ENCODE measurements at places on chromosomes 4 and X.

DNA sequence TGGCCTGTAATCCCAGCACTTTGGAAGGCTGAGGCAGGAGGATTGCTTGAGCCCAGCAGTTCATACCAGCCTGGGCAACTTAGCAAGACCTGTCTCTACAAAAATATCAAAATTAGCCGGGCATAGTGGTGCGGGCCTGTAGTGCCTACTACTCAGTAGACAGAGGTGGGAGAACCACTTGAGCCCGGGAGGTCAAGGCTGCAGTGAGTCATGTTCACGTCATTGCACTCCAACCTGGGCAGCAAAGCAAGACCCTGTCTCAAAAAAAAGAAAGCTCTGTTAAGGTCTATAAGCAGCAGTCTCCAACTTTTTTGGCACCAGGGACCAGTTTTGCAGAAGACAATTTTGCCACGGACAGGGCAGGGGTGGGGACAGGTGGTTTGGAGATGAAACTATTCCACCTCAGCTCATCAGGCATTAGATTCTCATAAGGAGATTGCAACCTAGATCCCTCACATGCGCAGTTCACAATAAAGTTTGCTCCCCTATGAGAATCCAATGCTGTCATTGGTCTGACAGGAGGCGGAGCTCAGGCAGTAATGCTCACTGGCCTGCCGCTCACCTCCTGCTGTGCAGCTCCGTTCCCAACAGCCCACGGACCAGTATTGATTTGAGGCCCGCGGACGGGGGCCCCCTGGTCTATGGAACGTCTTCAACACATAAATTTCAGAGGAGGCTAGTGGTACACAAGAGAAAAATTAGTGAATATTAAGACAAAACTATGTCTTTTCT lies 67.9 kb downstream of the KLHL8 start:
- DNase-seq, result no peak

DNA sequence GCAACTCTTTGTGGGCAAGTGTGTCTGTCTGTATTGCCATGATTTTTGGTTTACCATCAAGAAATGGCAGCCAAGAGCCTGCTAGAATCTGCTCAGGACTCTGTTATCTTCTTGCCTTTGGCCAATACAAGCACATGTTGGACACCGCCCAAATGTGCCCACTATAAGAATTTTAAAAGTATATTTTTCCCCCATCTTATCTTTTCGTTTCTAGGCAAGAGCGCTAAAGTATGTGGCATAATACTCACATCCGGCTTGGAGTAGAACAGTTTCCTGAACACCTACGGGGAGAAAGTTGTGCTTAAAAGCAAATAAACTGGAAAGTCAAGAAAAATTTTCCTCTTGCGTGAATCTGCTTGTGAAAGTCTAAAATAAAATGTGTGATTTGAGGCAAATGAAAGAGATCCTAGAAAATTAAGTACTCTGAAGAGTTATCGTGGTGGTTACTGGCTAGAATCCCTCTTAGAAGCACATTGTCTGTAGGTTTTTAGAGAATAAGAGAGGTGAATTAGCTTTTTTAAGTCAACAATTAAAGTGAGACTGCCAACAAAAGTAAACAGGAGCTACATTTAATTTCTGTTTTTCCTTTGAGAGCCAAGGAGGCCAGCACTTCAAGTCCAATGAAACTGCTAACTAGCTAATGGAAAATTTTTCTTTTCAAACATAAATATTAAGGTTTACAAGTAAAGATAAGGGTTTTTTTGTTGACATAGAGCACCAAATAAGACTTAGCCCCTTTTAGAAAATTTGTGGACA lies 220.2 kb downstream of the SOWAHB start:
- DNase-seq, result no peak

- no peak for DNase-seq
These were observed 268.7 kb downstream of the MAPK10 start for GRCh38 chr4:86091201-86091600.

DNA sequence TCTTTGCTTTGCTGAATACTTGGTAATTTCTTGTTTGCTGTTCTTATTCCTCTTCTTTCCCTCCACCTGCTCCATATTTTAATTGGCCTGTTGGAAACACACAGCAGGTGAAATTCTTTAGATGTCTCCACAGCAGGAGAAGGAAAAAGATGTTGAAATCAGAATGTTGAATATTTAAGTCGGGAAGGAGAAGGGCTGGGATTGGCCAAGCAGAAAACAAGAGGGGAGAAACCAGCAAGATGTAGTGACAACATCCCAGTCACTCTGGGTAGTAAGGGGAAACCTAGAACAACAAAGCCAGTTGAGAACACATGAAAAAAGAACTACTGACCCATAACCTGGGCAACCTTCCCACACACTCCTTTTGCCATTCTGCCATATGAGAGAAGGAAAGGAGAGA lies 37.3 kb upstream of the STAG2 start:
- no peak for DNase-seq

GRCh38 chrX:27674491-27674890 lies 84.3 kb downstream of the DCAF8L2 start:
- no peak for DNase-seq

DNA sequence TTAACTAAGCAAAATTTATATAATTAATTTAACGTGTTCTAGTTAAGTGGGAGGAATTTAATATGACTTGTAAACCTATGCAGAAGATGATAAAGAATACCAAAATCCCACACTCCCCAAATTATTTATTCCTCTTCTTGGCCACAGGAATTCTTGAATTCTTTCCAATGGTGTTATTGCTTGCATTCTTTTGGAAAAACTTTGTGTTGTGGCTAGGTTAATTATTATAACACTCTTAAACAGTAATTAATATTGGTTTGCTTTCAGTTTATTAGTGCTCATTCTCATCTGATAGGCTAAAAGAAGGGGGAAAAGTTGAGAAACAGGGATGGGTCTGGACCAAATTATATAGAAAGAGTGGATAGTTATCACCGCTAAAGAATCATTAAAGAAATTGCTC lies 141.5 kb upstream of the PABPC4L start:
- no peak for DNase-seq

GRCh38 chr4:62191451-62192240 lies 991.5 kb downstream of the ADGRL3 start:
- DNase-seq, result no peak

- no peak for DNase-seq
These were observed 17.8 kb upstream of the EDNRA start for GRCh38 chr4:147463065-147463464.

GRCh38 chr4:24885342-24885741 lies 27.5 kb downstream of the CCDC149 start:
- DNase-seq, result no peak

GRCh38 chr4:168257768-168258167 lies 60.8 kb downstream of the DDX60 start:
- DNase-seq, result no peak

DNA sequence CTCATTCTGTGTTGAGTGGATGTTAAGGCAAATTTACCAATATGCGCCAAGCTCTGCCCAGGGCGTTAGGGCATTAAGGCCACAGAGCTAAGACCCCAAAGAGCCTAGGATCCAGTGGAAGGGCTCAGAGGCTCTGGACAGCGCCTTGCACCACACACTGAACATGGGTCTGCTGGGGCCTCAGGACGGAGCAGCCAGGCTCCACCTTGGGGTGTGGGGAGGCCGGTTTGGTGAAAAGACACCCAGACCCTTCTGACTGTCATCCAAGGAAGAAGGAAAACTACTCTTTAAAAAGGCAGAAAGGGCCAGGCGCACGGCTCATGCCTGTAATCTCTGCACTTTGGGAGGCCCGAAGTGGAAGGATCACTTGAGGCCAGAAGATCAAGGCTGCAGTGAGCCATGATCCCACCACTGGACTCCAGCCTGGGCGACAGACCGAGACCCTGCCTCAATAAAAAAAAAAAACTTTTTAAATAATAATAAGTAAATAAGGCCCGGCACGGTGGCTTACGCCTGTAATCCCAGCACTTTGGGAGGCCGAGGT lies 1.3 kb upstream of the MRFAP1 start:
- no peak for DNase-seq

GRCh38 chr4:2334826-2335728 lies 73.2 kb upstream of the MXD4 start:
- no peak for DNase-seq

DNA sequence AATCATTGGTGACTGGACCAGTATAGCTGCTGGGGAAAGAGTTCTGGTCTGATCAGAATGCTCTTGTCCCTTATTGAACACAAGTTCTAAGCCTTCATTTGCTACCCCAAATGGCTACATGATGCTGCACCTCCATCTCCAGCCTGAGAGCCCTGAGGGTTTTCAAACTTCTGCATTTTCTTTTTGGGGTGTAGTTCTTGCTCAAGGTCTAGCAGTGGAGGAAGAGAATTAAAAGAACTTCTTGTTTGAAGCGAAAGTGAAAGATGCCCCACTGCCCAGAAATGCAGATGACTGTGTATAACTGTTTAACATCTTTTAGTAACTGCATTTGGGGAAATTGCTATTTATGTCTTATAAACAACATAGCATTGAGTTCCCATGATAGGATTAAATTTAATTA lies 38.5 kb downstream of the LAMTOR3 start:
- no peak for DNase-seq

DNA sequence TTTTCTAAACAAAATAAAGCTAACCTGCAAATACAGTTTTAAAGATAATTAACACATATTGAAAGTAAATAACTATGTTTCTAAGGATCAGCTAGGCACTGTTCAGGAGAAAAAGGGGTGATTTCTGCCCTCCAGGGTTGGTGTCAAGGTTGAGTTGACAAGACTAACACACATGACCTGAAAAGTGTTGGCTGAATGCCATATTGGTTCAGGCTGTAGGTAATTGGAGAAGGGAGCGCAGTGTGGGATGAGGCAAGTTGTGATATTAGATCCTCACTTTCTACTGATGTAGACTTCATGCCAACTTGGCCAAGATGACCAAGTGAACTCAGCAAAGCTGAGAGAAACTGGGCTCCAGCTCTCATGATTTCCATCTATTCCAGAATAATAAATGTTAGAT lies 42.2 kb downstream of the PPM1K start:
- DNase-seq, result no peak

DNA sequence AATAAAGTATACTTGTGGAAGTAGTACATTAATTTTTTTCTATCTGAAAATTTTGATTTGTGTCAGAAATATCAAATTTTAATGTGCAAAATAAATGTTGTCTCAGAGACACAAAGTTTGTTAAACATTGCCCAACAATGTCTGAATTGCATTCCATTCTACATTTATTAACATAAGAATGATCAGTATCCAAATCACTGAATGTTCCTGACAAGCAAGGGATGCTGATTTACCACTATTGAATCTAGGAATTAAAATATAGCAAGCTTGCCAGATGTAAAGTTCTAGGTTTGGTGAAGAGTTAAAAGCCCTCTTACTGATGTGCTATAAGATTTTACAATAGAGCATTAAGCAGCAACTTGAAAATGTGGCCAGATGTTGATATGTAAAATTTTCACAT lies 489.2 kb upstream of the CTSO start:
- no peak for DNase-seq

- no peak for DNase-seq
These were observed 2.0 kb downstream of the TMSB15A start for GRCh38 chrX:102514536-102514935.

- DNase-seq, result no peak
These were observed 130.8 kb upstream of the NPY2R start for GRCh38 chr4:155077452-155078229.

DNA sequence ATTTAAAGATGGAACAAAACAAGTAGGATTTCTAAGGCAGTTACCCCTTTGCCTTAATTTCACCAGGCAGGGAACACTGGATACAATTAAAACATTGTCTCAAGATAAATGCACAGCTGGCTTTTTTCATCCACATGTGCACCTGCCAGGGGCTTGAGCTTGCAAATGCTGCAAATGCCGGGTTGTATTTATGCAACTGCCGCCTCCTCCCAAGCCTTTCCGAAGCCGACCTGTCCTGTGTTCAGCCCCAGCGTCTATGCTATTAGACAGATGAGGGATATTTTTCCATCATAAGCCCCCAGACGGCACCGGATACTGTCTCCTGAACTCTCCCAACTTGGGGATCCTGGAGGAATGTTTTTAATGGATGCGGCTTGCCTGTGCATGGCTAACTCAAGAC lies 251.6 kb downstream of the CRLF2 start:
- DNase-seq, result no peak

- no peak for DNase-seq
These were observed 111.2 kb downstream of the CEP44 start for GRCh38 chr4:174394915-174395314.

DNA sequence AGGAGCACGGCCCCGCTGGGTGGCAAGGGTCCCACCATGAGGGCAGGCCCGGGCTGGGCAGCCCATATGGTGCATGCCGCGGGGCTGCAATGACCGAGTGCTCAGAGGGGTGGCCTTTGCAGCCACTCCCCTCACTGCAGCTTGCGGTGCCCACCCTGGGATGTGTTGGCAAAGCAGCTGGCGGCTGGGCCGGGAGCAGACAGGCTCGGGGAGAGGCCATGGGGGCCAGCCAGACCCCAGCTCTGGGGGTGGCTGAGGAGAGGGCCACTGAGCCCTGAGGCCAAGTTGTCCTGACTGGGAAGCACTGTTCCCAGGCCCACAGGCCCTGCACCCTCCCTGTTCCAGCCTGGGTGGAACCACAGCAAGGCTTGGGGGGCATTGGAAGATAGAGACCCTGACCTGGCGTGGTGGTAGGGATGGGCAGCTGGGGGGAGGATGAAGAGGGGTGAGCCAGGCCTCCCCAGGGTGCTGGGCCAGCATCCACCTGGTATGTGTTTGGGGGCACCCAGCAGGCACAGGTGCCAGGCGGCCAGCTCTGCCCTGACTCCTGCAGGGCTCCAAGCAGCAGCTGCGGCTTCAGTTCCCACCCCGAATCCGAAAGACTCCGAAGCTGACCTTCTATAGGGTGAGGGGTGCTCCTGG lies 18.4 kb upstream of the RNF4 start:
- no peak for DNase-seq

- DNase-seq, result no peak
These were observed 11.4 kb downstream of the IL9R start for GRCh38 chrX:156008915-156009314.

GRCh38 chr4:101415962-101416361 lies 68.6 kb upstream of the PPP3CA start:
- no peak for DNase-seq

- no peak for DNase-seq
These were observed 303.3 kb downstream of the FRMPD4 start for GRCh38 chrX:12441381-12442128.

- DNase-seq, result no peak
These were observed 125.9 kb downstream of the CHRNA9 start for GRCh38 chr4:40461062-40461461.

DNA sequence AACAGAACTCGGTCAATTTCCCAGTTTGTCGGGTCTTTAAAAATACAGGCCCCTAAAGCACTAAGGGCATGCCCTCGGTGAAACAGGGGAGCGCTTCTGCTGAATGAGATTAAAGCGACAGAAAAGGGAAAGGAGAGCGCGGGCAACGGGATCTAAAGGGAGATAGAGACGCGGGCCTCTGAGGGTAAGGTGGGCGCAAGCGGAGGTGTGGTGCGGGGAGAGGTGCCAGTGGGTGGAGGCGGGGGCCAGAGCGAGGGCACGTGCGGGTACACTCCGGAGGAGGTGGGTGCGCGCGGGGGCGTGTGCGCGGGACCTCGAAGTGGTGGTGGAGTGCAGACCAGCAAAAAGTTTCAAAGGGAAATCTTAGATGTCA lies 787 bp upstream of the TET2 start:
- DNase-seq, result no peak

Data from stimulated activated CD8-positive, alpha-beta memory T cell treated with anti-CD3 and anti-CD28 coated beads, Interleukin-4, amount 100 ng/mL, for 1 hour (primary cell).